Jurkat, Clone E6-1 (cell line): ENCODE measurements at places on chromosomes 6 and 20.

DNA sequence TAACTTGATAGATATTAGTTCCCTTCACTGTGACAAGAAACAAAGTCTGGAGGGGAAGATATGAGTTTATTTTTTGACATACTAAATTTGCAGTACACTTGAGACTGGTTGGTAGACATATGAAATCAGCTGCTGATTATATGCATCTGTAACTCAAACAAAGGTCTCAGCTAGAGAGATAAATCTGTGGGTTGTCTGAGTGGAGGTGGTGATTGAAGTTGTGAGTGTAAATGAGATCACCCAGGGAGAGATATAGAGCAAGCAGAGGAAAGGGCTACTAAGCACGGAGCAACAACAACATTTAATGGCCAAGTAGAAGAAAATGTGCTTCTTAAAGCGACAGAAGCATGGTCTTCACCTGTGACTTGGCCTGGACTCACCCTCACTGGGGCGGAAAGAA is 173.2 kb upstream of the EYA4 start:
- no peak for DNase-seq

GRCh38 chr6:53335224-53335994 is 13.3 kb downstream of the ELOVL5 start:
- DNase-seq: no peak

DNA sequence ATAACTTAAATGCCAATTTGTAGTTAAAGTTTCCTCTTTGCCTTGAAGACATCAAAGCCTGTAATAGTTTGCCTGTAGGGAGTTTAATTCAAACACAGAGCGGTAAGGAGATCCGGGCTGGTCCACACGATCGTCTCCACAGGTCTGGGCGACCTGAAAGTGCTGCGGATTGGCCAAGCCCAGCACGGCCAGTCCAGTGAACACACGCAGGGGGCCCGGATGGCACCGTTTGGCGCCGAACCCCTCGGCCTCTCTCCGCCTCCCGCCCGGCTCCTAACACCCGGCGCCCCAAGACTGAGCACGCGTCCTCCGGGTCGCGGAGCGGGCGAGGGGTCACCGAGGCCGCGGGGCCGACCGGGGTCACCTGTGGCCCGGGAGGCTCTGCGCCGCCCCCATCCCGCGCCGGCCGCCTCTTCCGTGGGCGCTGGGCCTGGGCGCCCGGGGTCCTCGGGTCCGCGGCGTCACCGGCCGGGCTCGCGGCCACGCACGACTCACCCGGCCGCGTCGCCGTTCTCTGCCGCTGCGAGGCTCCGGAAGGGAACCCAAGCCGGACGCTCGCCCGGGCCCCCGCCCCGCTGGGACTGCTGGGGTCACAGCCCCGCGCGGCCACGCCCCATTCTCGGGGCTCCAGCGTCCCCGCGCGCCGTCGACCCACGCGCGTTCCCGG is 481 bp downstream of the SERPINB6 start:
- no peak for DNase-seq

- DNase-seq: no peak
Measured at GRCh38 chr6:36959555-36960250, 5.2 kb downstream of the PI16 start.

GRCh38 chr6:10722570-10722819 is 375 bp upstream of the TMEM14C start:
- DNase-seq: no peak

DNA sequence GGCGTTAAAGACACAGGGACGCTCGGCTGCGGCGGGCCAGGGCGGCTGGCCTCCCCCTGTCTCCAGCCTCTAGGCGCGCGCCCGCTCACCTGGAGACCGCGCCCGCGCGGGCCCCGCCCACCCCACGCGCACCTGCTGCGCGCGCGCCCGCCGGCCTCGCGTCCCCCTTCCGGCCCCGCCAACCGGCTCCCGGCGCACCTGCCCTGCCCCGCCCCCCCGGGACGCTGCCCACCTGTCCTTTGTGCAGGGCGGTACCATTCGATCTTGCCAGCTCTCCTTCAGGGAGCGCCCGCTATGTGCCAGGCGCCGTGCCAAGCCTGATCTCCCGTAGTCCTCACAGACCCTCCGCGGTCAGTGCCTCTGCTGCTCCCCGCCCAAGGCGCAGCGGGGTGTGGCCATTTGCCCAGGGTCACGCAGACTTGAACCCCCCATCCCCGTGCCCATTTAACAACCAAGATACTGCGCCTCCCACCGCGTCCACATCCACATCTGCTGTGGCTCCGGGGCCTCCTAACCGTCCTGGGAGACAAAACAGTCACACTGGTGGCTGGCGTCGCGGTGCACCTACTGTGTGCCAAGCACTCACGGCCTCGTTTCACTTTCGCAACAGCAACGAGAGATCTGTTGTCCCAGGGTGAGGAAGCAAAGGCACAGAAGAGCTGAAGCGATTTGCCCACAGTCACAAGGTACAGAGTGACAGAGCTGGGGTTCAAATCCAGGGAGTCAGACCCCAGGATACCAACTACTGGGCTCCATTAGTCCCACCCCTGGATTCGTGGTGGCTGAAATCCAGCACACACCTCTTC is 48.1 kb downstream of the NOL4L start:
- peak; percentile 53 for DNase-seq

DNA sequence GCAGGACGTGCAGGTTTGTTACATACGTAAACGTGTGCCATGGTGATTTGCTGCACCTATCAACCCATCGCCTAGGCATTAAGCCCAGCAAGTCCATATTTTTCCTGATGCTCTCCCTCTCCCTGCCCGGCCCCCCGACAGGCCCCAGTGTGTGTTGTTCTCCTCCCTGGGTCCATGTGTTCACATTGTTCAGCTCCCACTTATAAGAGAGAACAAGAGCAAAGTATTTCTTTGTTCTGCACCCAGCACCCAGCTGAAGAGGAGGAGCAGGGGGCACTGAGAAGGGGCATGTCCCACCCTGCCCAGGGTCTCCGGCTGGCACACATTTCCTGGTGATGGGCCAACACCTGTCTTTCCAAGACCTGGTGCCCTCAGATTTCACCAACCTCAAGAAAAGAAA is 251.1 kb upstream of the ARID1B start:
- DNase-seq: no peak

GRCh38 chr6:35737413-35738211 is 780 bp downstream of the ARMC12 start:
- DNase-seq: peak; percentile 87

DNA sequence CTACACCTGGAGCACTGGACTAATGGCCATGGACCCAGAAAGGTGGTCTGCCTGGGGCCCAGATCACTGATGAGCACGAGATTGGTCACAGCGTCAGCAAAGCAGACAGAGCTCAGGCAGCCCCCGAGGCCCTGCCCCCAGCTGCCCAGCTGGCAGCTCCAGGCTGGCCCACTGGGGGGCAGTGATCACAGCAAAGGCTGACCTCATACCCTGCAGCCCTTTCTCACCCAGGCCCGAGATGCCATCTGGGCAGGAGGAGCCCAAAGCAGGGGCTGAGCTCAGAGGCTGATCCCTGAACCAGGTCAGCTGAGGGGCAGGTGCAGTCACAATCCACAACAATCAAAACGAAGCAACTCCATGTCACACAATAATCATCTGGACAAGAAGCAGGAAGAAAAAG is 4.1 kb downstream of the MAP1LC3A start:
- no peak for DNase-seq

DNA sequence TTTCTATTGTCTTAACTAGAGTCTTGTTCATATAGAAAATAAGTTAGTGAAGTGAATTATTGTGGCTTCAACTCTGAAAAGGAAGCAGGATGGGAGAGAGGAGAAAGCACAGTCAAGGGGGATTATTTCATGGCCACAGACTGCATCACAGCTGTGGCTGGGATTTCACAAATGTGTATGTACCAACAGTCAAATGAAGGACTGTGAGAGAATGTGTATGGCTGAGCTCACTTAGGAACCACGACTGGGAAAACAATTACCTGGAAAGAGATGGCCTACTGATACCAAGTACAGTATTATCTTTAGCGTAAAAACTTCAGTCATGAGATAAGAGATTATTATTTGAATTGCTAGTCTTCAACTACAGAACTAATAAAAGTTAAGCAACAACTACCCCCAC is 54.9 kb downstream of the SESN1 start:
- no peak for DNase-seq

DNA sequence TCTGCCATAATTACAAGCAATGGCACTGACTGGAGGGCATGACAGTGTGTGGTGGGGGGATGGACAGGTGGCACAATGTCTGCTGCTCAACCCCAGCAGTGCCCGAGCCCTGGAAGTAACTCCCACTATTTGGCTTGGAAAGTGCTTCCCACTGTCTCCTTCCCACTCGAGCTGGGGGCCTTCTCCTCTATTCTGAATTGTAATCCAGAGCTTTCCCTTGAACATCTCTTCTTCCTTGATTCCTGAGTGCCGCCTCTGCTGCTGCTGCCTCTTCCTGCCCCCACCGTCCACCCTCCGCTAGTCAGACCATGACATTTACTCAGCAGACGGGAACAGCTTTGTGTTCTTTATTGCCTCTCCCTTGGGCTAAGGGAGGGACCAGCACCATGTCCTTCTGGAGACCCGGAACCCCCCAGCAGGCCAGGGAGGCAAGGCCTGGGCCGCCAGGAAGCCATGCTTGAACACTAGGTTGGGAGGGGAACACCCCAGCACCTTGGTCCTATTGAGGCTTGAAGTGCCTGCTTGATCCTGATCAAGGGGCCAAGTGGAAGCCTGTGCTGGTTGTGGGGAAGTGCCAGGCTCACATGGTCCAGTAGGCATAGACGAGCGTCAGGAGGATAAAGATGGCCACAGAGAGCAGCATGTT is 17.0 kb downstream of the CCDC167 start:
- DNase-seq: no peak

GRCh38 chr6:85797993-85798392 is 155.3 kb upstream of the SYNCRIP start:
- no peak for DNase-seq

- DNase-seq: peak; percentile 96
Measured at GRCh38 chr20:31674895-31675827, 37.4 kb downstream of the COX4I2 start.

GRCh38 chr6:132865829-132866228 is 51.5 kb downstream of the RPS12 start:
- DNase-seq: no peak

DNA sequence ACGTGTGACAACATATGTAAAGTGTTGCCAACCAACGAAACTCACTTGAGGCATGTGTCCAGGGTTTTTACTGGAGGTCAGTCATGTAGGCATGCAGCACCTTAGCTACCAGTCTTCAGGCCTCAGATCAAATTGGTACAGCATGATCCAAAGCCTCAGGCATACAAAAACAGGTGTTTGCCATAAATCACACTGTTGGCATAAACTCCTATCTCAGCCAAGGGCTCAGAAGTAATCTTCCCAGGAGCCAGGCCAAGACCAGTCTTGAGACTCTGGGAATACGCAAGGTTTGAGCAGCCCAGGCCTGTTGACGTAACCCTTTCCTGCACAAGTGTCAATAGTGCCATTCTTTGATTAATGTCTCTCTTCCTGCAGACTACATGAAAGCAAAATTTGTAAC is 163.5 kb downstream of the PRL start:
- DNase-seq: no peak

DNA sequence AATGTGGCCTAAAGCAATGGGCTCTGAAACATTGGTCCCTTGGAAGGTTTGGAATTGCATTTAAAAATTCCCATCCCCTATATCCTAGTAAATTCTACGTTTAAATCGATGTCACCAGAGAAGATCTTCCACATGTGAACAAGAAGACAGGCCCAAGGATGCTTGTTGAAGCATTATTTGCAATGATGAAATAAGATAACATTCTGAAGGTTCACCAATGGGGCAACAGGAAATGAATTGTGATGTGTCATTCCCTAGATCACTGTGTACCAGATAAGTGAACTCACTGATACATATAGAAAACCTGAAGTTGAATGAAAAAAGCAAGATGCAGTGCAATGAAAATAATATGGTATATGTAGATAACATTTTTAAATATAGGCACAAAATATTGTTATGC is 464.3 kb upstream of the BTBD3 start:
- no peak for DNase-seq

DNA sequence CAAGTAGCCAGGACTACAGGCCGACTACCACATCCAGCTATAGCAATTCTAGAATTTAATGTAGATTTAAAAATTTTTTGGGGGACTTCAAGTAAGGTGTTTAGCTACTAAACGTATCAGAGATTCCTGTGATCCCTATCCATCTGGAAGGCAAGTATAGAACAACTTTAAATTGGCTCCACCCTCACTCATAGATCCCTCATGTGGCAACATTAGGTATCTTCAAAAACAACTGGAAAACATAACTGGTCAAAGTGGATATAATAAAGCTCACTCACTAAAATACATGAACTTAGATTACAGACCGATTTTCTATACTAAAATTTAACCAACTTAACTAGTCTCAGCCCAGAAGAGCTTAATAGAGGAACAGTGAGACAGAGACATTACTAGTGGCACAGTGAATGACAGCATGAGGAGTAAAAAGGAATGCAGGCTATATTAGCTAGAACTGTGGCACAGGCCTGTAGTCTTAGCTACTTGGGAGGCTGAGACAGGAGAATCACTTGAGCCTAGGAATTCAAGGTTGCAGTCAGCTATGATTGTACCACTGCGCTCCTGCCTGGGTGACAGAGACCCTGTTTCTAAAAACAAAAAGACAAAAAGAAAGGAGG is 14.7 kb downstream of the NUP153 start:
- DNase-seq: no peak

GRCh38 chr6:100126790-100127484 is 132.9 kb upstream of the MCHR2 start:
- no peak for DNase-seq

- no peak for DNase-seq
Measured at GRCh38 chr6:1709234-1709641, 99.5 kb downstream of the FOXC1 start.

DNA sequence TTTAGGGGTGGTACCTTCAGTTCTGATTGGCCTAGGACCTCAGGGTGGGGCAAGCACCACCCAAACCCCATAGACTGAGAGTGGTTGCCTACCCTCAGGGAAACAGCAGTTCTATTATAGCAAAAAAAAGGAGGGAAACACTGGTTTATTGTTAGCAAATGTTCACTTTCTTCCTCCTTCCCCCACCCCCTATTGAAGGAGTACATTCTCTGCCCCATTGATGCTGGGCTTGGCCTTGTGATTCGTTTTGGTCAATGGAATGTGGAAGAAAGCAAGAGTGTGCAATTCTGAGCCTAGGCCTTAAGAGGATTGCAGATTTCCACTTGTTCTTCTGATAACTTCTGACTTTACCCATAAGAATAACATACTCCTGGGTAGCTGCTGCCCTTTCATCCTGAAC is 255.8 kb downstream of the NFATC2 start:
- no peak for DNase-seq

DNA sequence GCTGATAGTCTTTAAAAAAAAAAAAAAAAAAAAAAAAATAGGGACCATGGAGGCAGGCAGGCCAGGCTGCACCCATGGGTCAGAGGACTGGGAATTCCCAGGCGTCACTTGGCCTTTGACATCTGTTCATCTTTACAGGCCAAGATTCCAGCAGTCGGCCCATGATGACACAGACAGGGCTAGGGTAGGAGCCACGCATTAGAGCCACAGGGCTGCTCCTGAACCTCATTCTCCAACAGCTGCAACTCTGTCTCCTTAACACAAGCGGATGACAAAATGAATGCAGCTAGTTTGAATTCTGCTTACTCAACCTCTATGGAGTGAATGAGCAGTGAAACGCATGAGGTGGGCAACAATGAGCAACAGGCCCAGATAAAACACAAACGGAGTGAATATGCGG is 126.4 kb downstream of the LY86 start:
- DNase-seq: no peak
